ENCODE measurements at places on chromosomes 12 and 14.

GRCh38 chr12:77133566-77133965 lies 68.2 kb upstream of the E2F7 start:
- DNase-seq, result no peak

GRCh38 chr12:31029468-31029867 lies 44.2 kb upstream of the DDX11 start:
- no peak for DNase-seq

DNA sequence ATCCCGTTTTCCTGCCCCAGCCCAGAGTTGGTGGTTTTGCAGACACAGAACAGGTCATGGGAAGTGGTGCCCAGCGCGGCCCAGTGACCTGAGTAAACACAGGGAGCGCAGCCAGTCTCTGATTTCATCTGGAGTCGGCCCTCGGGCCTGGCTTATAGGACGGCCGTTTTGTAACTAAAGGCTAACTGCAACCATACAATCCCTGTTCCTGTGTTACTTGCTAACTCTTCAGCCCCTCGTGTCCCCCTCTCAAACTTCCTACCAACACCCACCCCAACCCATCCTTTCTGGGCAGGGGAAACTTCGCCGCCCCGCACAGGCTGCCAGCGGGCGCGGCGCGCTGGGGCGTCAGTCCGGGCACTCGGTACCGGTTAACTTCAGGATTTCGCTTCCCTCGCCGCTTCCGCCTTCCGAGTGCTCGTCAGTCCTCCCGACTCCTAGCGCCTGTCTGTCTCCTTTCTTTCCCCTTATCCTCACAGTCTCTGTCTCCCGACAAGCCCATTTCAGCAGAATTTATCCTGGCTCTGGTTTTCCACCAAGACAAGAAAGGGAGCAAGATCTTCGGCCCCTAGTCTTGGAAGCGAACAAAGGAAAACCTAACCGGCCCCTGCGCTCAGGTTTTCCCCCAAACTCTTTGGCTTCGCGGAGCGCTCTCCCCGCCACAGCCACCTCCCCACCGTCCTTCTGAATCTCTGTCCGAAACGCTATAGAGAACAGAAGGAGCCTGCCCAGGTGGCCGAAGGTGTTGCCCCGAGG lies 2.0 kb downstream of the SIX1 start:
- DNase-seq, result no peak

DNA sequence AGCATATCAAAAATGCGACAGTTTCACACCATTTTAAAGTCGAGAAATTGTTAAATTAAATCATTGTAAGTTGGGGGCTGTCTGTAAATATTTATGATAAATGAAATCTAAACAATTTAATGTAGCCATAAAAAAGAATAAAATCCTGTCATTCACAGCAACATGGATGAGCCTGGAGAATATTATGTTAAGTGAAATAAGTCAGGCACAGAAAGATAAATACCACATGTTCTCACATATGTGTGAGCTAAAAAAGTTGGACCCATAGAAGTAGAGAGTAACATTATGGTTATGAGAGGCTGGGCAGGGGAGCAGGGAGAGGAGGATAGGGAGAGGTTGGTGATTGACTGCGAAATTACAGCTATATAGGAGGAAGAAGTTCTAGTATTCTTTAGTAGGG lies 135.9 kb downstream of the GARIN6 start:
- DNase-seq, result no peak

DNA sequence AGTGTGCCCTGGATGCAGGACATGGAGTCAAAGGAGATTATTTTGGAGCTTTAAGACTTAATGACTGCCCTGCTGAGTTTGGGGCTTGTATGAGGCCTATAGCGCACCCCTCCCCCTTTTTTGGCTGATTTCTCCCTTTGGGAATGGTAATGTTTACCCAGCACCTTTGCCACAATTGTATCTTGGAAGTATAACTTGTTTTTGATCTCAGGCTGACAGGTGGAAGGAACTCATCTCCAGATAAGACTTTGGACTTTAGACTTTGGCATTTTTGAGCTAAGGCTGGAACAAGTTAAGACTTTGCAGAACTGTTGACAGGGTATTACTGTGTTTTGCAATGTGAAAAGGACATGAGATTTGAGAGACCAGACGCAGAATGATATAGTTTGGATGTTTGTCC lies 110.5 kb downstream of the DERA start:
- DNase-seq, result no peak

DNA sequence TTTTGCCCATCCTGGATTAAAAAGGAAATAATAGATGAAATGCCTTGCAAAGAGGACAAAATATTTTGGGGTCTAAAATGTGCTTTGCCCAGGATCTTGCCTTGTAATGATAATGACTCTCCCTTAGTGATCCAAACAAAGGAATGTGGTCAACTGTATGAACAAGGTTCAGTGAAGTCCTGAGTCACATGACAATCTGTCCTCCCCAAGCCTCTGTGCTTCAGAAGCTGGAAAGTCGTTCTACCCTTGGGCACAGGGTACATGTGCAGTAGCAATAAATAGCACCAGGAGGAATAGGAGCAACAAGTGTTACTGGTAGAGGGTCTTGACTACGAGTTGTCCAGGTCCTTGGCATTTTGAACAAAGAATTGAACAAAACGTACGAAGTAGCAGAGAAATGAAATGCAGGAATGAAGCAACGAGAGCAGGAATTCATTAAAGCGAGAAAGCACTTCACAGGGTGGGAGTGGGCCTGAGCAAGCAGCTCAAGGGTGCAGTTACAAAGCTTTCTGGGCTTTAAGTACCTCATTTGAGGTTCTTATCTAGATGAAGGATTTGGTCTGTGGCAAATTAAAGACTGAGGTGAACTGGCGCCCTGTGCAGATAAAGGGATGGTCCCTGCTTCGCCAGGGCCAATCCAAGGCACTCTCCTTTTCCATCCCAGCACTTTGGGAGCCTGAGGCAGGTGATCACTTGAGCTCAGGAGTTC lies 65.8 kb downstream of the RESF1 start:
- no peak for DNase-seq

- no peak for DNase-seq
Observed at GRCh38 chr14:94291906-94292525, 1.1 kb downstream of the SERPINA10 start.

- DNase-seq, result no peak
Observed at GRCh38 chr12:19648591-19648990, 209.3 kb downstream of the AEBP2 start.

DNA sequence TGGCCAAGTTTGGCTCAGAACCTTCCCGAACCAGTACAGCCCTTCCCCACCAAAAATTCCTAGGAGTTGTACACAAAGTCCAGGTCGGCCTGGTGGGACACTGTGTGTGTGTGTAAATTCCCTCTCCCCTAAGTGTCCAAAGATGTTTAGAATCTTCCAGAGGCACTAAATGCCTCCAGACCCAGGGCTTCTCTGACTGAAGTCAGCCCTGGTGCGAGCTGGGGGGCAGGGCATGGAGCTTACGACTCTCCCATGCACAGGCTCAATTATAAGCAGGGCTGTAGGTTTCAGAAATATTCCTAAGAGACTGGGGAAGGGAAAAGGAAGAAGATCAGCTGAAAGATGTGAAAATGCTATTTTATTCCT lies 106.9 kb upstream of the ATF7IP start:
- DNase-seq, result no peak

GRCh38 chr12:25186038-25186787 lies 8.7 kb downstream of the DNAI7 start:
- DNase-seq, result no peak

- DNase-seq, result peak; percentile 25
Observed at GRCh38 chr12:64404470-64405256, 471 bp downstream of the XPOT start.

GRCh38 chr14:95524706-95525512 lies 8.5 kb upstream of the SYNE3 start:
- no peak for DNase-seq

- DNase-seq, result no peak
Observed at GRCh38 chr12:93813186-93813585, 136.0 kb downstream of the CRADD start.
